Fibroblast of upper back skin (primary cell): ENCODE measurements at places on chromosomes 3 and 15.

- DNase-seq = no peak
These were observed 170.1 kb downstream of the NSUN3 start for GRCh38 chr3:94232921-94233320.

GRCh38 chr3:157134620-157135191 is 25.2 kb downstream of the CCNL1 start:
- DNase-seq = peak; percentile 52

DNA sequence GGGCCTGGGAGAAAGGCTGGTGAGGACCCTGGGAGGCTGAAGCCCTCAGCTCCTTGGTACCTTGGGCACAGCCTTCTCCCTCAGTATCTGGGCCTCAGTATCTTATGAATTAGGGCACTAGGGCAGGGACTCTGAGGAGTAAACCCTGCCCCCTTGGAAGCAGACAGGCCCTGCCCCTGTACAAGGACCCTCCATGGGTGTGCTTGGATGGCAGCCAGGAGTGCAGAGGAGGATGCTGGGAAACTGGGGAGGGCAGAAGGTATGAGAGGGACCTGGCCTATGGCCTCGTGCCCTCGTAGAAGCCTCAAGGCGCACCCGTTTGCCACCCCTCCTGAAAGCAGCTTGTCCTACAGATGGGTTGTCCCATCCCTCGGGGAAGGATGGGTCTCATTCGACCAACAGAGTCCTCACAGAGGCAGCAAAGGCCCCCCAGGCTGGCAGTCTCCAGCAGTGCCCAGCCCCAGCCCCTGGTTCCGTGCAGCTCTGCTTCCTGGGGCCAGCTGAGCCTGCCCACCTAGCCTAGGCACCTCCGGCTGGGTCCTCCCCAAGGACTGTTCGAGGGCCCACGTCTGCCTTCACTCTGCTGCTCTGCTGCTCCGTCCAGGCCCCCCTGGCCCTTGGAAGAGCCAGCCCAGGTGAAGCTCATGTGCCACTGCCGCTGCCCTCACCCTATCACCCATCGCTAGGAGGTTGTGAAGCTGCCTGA is 15.3 kb upstream of the SEMA3F start:
- no peak for DNase-seq

DNA sequence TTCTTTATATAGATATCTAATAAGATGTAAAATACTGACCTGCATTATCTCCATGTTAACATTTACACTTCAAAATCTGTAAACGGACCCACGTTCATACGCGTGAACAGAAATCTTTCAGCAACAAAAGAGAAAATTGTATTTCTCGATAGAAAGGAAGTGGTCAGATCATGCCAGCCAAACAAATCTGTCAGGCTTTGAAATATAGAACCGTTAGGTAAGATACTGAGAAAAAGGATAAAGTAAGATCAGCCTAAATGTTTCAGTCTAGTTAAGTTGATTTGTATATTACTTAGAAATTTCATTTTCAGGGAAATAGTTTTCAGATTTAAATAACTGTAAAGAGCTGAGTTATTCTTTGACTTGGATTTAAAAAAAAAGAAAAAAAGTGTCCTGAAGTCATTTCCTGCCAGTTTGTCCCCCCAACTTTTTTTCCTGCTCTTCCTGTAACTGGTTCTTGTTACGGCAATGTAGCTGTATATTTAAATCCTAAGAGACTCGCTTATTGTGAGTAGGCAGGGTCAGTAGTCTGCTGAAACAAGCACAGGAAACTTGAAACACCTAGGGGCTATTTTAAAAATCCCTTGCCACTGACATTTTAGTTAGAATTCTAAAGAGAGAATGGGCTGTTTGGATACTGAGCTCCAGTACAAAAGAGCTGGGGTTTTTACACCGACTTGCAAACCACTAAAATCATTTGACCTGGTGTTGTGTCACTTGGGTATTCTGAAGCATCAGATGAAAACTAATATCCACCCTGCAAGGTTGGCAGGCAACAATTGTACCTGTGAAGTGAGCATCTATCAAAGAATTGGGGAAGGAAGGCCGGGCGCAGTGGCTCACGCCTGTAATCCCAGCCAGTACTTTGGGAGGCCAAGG is 237.5 kb downstream of the UBE2E2 start:
- DNase-seq = no peak

GRCh38 chr3:30996467-30996866 is 102.0 kb upstream of the GADL1 start:
- no peak for DNase-seq

GRCh38 chr3:185728630-185729336 is 96.1 kb downstream of the IGF2BP2 start:
- DNase-seq = peak; percentile 70

DNA sequence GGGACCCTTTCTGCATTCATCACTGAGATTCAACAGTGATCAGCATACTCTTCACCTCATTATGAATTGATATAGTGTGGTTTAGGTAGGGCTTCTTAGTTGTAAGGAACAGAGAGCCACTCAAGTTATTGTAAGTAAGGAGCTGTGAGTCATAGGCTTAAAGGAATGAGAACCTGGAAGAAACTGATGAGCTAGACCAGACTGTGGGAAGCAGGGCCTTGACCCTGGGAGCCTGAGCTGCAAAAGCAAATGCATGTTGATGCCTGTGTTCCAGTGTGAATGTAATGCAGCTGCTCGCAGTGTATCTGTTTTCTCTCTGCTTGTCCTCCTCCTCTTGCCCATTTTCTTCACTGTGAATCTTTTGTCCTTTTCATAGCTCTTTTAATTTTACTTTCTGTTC is 13.6 kb downstream of the ZKSCAN7 start:
- DNase-seq = no peak

- no peak for DNase-seq
These were observed 106.1 kb downstream of the ROBO2 start for GRCh38 chr3:77146004-77146403.

DNA sequence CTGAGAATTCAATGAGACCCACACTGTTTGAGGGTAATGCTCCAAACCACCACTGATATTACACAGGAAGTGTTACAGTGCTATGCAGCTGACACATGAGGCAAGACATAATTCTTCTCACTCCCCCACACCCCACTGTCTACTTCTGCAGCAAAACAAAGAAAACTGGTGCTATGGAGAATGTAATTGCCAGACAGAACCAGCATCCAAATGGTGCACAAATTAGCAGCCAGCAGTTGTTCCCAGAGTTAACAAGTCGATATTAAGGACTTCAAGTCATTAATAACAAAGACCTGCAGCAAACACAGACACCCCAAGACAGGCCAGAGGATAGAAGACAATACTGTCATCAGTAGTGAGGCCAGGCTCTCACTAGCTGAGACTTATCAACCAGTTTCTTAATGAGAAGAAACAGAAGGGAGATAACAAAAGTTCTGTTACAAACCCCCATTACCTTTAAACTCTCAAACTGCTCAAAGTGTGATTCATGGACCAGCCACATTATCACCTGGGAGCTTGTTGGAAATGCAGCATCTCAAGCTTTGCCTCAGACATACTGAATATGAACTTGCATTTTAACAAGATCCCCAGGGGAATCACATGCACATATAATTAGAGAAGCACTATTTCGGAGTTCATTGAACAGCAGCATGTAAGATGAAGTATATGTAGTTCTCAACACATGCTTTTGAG is 58.7 kb upstream of the FNDC3B start:
- DNase-seq = peak; percentile 48

- DNase-seq = no peak
These were observed 60.3 kb upstream of the PSMD6 start for GRCh38 chr3:64083575-64083974.

- DNase-seq = peak; percentile 8
These were observed 35.5 kb downstream of the ATP8B4 start for GRCh38 chr15:50083424-50084025.

DNA sequence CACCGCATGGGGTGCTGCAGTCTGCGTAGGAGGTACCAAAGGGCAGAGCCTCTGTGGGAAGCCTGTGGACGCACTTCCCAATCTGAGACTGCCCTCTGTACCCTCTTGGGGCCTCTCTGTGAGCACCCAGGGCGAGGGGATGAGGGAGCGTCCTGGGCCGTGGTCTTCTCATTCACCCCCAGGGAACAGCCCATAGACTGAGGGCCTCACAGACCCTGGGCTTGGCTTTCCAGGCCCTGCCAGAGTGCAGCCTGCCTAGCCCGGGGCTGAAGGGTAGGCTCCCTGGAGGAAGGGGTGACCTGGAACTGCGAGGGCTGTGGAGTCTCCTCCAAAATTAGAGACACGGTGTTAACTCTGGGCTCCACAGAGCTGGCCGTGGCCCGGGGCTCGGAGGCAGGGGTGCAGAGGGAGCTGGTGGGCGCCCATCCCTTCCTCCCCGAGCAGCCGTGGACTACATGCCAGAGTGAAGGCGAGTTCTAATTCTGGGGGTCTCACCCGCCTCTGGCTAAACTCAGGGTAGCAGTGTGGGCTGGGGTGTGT is 468 bp upstream of the SPTBN5 start:
- no peak for DNase-seq

DNA sequence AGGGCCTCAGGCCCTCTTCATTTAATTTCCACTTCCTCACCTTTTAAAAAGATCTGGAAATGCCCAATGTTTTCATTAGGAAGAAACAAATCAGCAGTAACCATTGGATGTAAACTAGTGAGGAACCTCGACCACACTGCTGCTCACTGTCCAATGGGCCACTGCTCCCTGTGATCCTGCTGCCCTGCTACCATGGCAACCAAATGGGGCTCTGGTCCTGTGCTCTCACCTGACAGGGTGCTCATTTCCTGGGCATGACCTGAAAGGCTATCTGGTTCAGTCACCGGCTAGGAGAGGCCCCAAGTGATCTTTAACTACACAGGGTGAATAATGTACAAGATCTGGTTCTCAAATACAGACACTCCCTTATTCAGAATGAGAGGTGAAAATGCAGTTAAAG is 54.6 kb downstream of the ARHGEF3 start:
- no peak for DNase-seq

- DNase-seq = peak; percentile 37
These were observed 783.0 kb upstream of the ARPP21 start for GRCh38 chr3:34856081-34856947.

- no peak for DNase-seq
These were observed 5.3 kb downstream of the PLA2G4F start for GRCh38 chr15:42151141-42151561.

DNA sequence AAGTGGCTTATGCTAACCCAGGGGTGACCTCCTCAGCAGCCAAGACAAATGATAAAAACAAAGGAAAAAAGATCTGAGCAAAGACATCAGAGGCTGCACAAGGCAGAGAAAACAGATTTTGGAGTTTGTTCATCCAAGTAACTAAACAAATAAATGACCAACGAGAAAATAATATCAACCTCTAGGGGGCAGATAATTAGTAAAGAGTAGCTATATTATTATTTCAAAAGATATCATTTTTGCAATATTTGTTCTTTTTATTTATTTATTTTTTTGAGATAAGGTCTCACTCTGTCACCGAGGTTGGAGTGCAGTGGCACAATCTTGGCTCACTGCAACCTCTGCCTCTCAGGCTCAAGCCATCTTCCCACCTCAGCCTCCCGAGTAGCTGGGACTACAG is 101.8 kb downstream of the PCCB start:
- no peak for DNase-seq

- DNase-seq = peak; percentile 17
These were observed 7.6 kb downstream of the HDC start for GRCh38 chr15:50257924-50258323.

- DNase-seq = no peak
These were observed 15.2 kb upstream of the RARRES1 start for GRCh38 chr3:158747417-158747816.

- DNase-seq = no peak
These were observed 105.2 kb upstream of the DCBLD2 start for GRCh38 chr3:99006686-99007085.

DNA sequence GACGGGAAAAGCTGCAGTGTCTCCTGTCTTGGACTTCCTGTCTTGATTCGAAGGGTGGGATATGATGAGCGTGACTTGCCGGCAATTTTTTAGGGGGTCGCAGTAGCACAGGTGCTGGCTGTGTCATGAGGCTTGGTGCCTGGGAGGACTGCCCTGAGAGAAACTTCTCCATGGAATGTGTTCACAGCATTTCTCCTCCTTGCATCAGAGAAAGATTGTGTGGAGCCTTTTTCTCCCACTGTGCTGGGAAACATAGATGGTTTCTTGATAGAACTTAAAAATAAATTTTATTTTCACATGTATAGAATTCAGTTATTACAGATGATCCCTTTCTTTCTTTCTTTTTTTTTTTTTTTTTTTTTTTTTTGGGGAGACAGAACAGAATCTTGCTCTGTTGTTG is 121.4 kb downstream of the KLHL25 start:
- peak; percentile 68 for DNase-seq

DNA sequence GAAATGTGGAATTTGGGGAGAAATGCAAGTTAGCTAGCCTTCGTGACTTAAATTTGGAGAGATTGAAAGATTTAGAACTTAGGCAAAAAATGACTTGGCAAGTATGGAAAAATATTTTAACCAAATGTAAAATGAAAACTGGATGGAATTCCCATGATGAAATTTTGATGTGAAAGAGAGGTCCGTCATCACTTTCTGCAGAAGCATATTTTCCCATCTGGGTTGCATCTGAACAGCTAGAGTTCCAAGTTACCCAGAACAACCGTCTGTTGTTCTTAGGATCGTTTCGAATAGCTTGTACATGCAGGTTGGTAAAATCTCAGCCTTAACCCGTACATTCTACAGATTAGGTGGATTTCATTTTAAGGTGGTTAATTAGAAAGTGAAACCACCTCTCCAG is 136.3 kb downstream of the GHSR start:
- DNase-seq = peak; percentile 64

DNA sequence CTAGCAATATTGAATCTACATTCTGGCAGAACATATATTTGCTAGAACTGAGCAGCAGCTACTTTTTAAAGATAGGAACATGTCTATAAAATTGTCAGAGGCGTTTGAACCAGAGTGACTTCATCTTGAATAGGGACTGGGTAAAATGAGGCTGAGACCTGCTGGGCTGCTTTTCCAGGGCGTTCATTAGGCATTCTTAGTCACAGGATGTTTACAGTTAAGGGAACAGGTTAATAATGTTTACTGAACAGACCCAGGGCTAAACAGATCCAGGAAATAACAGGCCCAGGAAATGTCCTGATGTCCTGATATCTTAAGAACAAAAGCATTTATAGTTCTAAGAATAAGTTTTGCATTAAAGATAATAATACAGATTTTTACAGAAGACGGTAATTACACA is 34.5 kb upstream of the B3GALNT1 start:
- no peak for DNase-seq

DNA sequence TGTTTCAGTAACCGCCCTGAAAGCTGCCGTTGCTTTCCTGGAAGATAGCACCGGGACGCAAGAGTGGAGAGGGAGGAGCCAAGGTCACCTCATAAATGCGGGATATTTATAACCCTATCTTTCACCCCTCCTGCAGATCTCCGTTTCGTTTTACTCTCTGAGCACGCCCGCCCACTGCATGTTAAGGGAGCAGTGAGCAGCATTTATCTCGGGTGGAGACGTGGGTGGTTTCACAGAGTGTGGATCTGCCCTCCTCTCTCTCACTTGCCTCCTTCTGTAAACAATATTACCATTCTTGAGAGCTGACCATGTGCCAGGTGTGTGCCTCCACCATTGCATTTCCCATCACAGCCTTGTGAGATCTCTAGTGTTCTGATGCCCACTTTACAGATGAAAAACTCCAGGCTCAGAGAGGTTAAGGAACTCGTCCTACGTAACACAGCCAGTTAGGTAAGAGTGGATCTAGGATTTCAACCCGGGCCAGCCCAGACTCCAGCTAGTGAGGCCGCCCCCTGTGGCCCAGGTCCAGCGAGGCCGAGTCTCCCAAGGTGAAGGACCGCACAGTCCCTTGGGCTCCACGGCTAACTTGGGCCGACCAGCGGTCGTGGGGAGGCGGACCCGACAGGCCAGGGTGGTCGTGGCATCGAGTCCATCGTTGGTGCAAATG is 16.9 kb upstream of the SEMA4B start:
- DNase-seq = peak; percentile 16

GRCh38 chr15:87489902-87490665 is 766.5 kb downstream of the NTRK3 start:
- DNase-seq = peak; percentile 7
